Activated T-helper 2 cell treated with anti-CD3 and anti-CD28 coated beads, Interferon-gamma antibody, Interleukin-2, Interleukin-4, amounts not matched to agents 10 μg/mL and 5 μg/mL and 100 μg/mL, durations not matched to agents 14 hours and 24 hours and 36 hours (primary cell): ENCODE measurements at places on chromosomes 3 and 15. TPM values are rescaled to one million over a fixed set of nuclear protein-coding genes. Genes with fewer than 3 reads are reported as not detected.
A peak's percentile ranks its signal among the peaks of the same experiment; 100 is the strongest.

DNA sequence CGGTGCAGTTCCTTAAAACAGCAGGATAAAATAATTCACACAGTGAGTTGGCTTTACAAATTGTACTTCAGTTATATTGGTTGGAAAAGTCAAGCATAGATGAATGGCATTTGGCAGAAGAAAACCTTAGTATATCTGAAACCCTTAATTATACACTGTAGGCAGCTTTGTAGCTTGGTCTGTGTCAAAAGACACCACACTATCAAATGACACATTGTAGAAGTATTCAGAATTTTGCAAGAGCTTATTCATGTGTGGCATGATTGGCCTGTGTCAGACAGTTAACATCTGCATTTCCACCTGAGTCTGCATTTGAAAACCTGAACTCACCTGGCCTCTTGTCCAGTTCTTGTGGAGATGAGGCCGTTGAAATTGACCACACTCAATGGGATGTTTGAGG lies 13.8 kb downstream of the TMEM266 start:
- no peaks in the 10 kb centered on the region for H3K36me3 ChIP-seq
- H3K4me1 ChIP-seq: no peaks in the 10 kb centered on the region
- H3K4me3 ChIP-seq: no peak overlapping the region
- DNase-seq: no peak
- H3K27ac ChIP-seq: no peak overlapping the region
- peaks cover 12% of the 10 kb centered on the region for H3K27me3 ChIP-seq

DNA sequence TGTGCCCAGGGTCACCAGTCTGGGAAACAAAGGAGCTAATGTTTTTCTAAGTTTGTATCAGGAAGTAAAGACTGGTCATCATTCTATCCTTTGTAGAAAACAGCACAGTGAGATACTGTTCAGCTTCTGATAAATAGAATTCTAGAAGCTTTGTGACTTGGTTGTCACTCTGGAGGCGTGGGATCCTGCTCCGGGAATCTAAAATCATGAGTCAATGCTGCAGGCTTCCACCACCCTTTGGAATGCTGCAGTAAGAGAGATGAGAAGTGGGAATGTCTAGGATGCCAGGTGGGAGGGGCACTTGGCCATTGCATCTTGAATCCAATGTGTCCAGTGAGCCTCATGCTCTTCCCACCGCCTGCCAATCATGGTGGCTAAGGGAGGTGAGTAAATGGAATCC lies 40.9 kb downstream of the SAMMSON start:
- no peaks in the 10 kb centered on the region for H3K27me3 ChIP-seq
- H3K36me3 ChIP-seq: no peaks in the 10 kb centered on the region
- H3K4me1 ChIP-seq: no peaks in the 10 kb centered on the region

- no peaks in the 10 kb centered on the region for H3K36me3 ChIP-seq
- DNase-seq: no peak
- no peak overlapping the region for H3K27ac ChIP-seq
- no peak overlapping the region for H3K4me3 ChIP-seq
Observed at GRCh38 chr15:29844290-29844903, 22.1 kb upstream of the TJP1 start.

DNA sequence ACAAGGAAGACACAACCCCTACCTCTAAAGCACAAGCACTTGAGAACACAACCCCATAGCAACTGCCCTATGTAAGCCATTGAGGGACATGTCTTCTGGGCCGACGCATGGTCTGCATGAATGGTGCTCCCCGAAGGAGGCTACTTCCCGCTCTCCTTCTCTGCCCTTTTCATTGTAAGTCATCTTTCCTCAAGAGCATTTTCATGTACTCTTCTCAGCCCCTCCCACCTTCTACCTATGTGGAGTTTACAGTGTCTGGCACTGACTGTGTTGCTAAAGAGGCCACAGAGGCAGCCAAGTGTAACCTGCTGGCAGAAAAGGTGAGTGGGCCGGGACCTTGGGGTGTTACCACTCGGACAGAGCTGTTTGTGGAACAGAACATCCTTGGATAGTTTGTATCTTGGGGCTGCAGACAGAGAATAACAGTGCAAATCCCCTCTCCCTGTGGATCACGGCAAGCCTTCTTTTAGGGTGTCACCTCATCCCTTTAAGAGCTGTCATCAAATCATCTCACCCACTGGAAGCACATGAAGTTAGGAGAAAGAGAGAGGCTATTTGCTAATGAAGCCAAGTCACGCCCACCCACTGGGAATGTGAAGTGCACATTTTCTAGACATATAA lies 5.6 kb downstream of the AHSG start:
- no peak overlapping the region for H3K27ac ChIP-seq
- no peaks in the 10 kb centered on the region for H3K36me3 ChIP-seq
- H3K27me3 ChIP-seq: peaks cover 44% of the 10 kb centered on the region
- peaks cover 13% of the 10 kb centered on the region for H3K4me1 ChIP-seq

DNA sequence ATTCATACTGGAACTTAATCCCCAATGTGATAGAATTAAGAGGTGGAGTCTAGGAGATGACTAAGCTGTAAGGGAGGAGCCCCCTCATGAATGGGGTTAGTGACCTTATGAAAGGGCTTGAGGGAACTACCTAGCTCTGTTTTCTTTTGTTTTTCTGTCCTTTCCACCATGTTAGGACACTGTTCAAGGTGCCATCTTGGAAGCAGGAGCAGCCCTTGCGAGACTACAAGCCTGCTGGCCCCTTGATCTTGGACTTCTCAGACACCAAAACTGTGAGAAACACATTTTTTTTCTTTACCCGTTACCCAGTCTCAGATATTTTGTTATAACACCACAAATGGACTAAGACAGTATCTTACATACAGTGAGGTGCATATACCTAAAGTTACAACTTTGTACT lies 26.5 kb downstream of the GOLGA6A start:
- DNase-seq: no peak
- no peak overlapping the region for H3K4me3 ChIP-seq
- no peaks in the 10 kb centered on the region for H3K36me3 ChIP-seq
- peaks cover 2% of the 10 kb centered on the region for H3K27me3 ChIP-seq
- H3K27ac ChIP-seq: no peak overlapping the region
- H3K4me1 ChIP-seq: peaks cover 12% of the 10 kb centered on the region

GRCh38 chr3:78025916-78026315 lies 986.0 kb downstream of the ROBO2 start:
- no peaks in the 10 kb centered on the region for H3K36me3 ChIP-seq
- no peaks in the 10 kb centered on the region for H3K4me1 ChIP-seq
- no peak for DNase-seq
- no peak overlapping the region for H3K27ac ChIP-seq

GRCh38 chr3:44416031-44417030 lies 61.1 kb downstream of the ZNF445 start:
- no peak for DNase-seq
- H3K4me3 ChIP-seq: no peak overlapping the region
- H3K36me3 ChIP-seq: no peaks in the 10 kb centered on the region
- no peaks in the 10 kb centered on the region for H3K27me3 ChIP-seq
- no peaks in the 10 kb centered on the region for H3K4me1 ChIP-seq

DNA sequence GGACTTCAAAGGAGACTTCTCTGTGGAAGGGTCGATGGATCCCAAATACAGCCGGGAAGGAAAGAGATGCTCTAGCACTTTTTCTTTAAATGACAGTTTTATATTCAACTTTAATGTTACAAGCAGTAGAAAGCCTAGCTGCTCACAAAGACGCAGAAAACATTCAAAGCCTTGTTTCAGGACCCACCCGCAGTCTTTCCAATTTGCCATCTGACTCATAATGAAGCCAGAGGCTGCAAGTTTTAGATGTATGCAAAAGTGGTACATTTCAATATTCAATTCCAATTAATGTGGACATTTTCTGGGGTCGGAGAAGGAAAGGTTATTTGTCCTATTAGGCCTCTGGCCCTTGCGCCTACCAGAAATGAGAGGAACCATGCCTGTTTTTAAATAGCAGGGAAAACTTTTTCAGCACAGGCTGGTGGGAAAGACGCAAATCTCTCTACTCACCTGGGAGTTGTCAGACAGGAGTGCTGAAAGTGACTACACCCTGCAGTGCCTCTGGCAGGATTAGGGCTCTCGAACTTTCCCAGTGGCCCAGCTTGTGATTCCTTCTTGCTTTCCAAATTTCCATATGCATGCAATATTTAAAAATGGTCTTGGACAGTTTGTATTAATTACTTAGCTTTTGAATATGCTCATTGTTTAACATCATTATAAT lies 117.4 kb upstream of the MBNL1 start:
- no peaks in the 10 kb centered on the region for H3K36me3 ChIP-seq
- H3K27me3 ChIP-seq: peaks cover 7% of the 10 kb centered on the region
- H3K4me3 ChIP-seq: no peak overlapping the region
- H3K27ac ChIP-seq: no peak overlapping the region
- peaks cover 16% of the 10 kb centered on the region for H3K4me1 ChIP-seq

DNA sequence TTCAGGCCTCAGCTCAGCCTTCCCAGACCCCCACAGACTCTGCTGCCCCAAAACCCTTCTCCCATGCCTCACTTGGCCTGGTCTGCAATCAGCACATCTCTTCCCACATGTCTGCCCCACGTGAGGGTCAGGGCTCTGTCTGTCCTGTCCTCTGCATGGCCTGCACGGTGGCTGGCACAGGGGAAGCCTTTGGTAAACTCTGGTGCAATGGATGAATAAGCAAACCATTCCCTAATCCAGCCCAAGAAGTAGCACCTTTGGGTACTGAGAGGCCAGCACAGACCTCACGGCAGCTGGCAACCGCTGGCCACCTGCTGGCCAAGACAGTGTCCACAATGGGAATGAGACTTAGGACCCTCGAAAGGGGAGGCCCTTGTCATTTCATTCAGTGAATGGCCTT lies 27.7 kb downstream of the ABTB1 start:
- no peak for DNase-seq
- no peak overlapping the region for H3K4me3 ChIP-seq
- no peaks in the 10 kb centered on the region for H3K36me3 ChIP-seq

- no peaks in the 10 kb centered on the region for H3K4me1 ChIP-seq
- no peak for DNase-seq
- no peak overlapping the region for H3K4me3 ChIP-seq
Observed at GRCh38 chr3:172379372-172379771, 68.9 kb downstream of the GHSR start.

DNA sequence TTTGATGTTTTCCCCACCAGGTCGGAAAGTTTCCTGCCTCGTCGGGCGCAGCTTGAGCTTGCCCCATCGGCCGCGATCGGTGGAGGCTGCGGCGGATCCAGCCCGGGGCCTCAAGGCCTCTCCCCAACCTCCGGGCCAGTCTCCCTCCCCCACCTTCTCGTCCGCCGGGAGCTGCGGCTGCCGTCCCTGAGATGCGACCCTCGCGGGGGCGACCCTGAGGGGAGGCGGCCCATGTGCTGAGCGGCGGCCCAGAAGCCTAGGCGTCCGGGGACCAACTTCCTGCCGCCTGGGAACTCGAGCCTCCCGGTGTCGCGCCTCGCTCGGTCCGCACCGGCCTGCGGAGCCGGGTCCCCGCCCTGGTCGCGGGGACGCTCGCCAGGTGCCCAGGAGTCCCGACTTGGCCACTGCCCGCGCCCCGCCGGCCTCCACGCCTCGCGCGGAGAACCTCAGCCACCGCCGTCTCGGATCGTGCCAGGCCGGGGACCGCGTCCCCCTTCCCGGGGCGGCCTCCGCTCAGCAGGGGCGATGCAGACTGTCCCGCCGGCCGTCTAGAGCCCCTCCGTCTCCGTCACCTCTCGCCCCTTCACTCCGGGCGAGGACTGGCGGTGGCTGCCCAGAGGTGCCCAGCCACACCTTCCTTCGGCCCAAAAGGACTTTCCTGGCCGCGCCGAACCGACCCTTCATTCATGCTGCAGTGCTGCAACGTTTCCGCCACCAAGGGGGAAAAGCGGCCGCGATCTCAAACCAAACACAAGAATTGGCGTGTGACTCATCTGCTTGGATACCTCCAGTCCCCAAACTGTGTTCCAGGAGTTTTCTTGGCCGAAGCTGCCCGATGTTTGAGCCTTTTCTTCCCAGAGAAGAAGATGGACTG lies 656 bp downstream of the SLMAP start:
- H3K27me3 ChIP-seq: peaks cover 10% of the 10 kb centered on the region
- peak overlapping the region; percentile 95 for H3K4me3 ChIP-seq
- H3K36me3 ChIP-seq: peaks cover 31% of the 10 kb centered on the region

GRCh38 chr15:32730677-32731654 lies 13.2 kb downstream of the GREM1 start:
- H3K4me3 ChIP-seq: no peak overlapping the region
- no peak for DNase-seq
- no peaks in the 10 kb centered on the region for H3K36me3 ChIP-seq
- H3K4me1 ChIP-seq: no peaks in the 10 kb centered on the region

GRCh38 chr3:53588122-53588521 lies 93.7 kb downstream of the CACNA1D start:
- no peak overlapping the region for H3K27ac ChIP-seq
- no peak for DNase-seq
- H3K36me3 ChIP-seq: no peaks in the 10 kb centered on the region
- H3K27me3 ChIP-seq: peaks cover 37% of the 10 kb centered on the region
- no peak overlapping the region for H3K4me3 ChIP-seq
- no peaks in the 10 kb centered on the region for H3K4me1 ChIP-seq

- no peak overlapping the region for H3K4me3 ChIP-seq
- DNase-seq: no peak
- peaks cover 16% of the 10 kb centered on the region for H3K27me3 ChIP-seq
- no peaks in the 10 kb centered on the region for H3K36me3 ChIP-seq
- H3K4me1 ChIP-seq: peaks cover 11% of the 10 kb centered on the region
Observed at GRCh38 chr3:118984699-118985098, 49.9 kb downstream of the IGSF11 start.

DNA sequence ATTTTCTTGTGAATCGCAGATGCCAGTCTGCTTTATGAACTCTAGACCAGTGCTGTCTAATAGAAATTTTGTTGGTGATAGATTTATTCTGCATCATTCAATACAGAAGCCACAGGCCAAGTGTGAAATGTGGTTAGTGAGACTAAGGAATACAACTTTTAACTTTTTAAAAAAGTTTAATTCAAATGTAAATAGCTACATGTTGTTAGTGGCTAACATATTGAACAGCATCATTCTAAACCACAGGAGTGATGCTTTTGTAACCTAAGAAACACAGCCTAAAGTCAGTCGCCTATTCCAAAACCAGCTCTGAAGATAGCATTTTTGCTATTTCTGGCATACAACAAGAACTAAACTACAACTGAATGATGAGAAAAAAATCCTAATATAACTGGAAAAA lies 164.8 kb upstream of the CBLB start:
- H3K4me3 ChIP-seq: no peak overlapping the region
- H3K36me3 ChIP-seq: peaks cover 3% of the 10 kb centered on the region
- DNase-seq: no peak

DNA sequence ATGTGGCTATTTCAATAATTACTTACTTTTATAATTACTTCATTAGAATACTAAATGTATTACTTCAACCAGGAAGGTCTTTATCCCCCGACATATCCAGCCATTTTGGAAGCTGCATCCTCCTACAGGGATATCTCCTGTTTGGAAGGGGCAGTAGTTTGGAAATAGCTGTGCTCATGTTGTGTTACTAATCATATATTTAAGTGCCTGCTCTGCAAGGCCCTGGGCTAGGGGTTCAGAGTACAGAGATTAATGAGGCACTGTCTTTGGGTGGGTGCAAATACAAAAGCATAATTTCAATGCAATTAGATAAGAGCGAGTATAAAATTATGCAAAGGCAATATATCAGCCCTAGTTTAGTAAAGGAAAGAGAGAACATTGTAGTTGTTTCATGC lies 146.3 kb upstream of the RARB start:
- H3K36me3 ChIP-seq: no peaks in the 10 kb centered on the region
- DNase-seq: no peak
- no peaks in the 10 kb centered on the region for H3K27me3 ChIP-seq
- no peak overlapping the region for H3K27ac ChIP-seq
- no peaks in the 10 kb centered on the region for H3K4me1 ChIP-seq

CPN2 gene
- not detected in 2 replicates for total RNA-seq

PPP4R2 gene
- total RNA-seq: 105 and 111 TPM in 2 replicates

TM6SF1 gene
- 1.7 and 3.3 TPM in 2 replicates for total RNA-seq

RASL12 gene
- not detected in 2 replicates for total RNA-seq

CSTA gene
- total RNA-seq: not detected in 2 replicates
